Stimulated activated effector memory CD8-positive, alpha-beta T cell treated with anti-CD3 and anti-CD28 coated beads, Interleukin-12 subunit alpha, Interleukin-12 subunit beta, amount 100 ng/mL, for 72 hours (primary cell): ENCODE measurements at places on chromosomes 2 and 18.

GRCh38 chr2:239892441-239893235 lies 132.5 kb downstream of the NDUFA10 start:
- no peak for DNase-seq

DNA sequence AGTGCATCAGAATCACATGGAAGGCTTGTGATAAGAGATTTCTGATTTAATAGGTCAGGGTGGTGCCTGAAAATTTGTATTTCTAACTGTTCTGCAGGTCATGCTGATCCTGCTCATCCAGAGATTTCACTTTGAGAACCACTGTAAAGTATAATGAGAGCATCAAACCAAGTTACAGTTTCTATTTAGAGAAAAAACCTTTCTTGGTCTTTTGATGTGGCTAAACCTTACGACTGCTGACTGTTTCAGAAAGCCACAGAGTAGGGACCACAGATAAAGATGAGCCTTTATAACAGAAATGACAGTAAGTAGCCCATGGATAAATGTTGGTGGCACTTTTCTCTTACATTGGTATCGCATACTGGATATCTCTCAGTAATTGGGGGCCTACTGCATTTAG lies 109.4 kb upstream of the FANCL start:
- no peak for DNase-seq

DNA sequence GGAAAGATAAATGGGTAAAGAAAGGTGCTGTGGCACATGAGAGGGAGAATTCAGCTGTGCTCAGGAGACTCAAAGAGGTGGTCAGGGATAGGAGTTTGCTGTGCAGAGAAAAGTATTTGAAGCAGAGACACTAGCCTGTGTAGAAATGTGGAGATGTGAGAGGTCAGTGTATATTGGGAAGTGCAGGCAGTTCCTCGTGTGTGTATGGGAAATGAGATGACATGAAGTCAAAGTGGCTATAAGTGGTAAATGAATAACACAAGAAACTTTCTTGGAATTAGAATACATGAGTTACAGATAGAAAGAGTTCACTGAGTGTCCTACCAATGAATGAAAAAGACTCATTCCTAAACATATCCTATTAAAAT lies 11.6 kb downstream of the MAP3K20 start:
- DNase-seq: no peak

DNA sequence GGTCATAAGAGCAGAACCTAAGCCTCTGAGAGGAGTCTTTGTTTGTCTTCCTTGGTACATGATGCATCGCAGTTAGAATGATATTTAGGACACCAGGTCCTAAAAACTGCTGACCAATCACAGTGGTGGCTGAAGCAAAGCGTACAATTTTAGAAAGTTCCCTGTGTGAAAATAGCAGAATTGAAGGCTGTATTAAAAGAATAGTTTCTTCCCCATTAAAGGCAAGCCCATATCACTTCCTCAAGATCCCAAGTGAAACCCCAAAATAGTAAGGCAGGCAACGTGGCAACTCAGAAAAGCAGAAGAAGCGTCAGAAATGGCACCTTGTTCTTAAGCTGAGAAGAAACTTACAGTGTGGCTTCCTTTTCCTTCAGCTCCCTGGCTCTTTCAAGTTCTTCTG lies 154.8 kb upstream of the PGAP1 start:
- no peak for DNase-seq

- no peak for DNase-seq
Observed at GRCh38 chr2:240930631-240931318, 24.6 kb downstream of the CROCC2 start.

DNA sequence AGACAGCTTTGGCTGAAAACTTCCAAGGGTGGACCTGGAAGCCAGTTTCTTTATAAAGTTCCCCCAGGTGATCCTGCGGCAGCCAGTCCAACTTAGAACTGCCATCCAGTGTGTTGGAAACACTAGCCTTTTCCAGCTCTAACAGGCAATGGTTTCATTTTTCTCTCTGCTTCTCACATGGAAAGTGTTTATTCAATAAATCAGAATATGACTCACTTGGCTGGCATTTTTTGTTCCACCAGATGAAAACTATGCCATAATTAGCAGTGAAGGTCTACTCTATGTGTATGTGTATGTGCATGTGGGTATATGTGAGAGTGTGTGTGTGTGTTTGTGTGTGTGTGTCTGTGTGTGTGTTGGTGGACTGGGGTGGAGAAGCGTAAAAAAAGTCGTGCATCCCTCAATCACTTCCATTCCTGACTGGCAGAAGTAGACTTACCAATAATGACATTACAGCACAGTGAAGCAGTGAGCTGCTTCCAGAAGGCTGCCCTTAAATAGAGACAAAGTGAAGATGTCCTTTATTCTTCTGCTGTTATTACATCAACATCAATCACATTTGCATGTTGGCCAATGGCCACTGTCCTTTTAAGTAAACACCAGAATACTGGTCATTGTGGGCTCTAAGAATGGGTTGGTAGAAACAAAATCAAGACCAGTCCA lies 90.9 kb upstream of the SETBP1 start:
- no peak for DNase-seq

- DNase-seq: no peak
Observed at GRCh38 chr2:118048401-118048800, 34.5 kb upstream of the CCDC93 start.

- no peak for DNase-seq
Observed at GRCh38 chr2:105781274-105781978, 36.7 kb downstream of the NCK2 start.

GRCh38 chr2:235270956-235271355 lies 222.9 kb upstream of the AGAP1 start:
- DNase-seq: peak; percentile 41

DNA sequence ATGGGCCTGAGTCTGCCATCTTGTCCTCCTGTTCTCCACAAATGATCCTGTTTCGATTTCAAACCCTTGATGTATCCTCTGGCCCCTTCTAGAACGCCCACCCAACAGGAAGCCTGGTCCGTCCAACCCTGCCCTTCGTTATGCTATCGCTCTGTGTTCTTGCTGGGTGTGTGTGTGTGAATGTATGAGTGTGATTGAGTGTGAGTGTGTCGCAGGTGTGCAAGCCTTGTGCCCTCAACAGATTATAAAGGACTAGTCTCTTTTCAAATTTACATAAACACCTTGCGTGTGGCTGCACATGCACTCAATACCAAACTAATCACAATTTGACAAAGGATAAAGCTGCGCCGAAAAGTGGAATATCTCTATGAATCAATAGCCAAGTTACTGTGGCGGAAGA lies 149.5 kb upstream of the SALL3 start:
- no peak for DNase-seq

DNA sequence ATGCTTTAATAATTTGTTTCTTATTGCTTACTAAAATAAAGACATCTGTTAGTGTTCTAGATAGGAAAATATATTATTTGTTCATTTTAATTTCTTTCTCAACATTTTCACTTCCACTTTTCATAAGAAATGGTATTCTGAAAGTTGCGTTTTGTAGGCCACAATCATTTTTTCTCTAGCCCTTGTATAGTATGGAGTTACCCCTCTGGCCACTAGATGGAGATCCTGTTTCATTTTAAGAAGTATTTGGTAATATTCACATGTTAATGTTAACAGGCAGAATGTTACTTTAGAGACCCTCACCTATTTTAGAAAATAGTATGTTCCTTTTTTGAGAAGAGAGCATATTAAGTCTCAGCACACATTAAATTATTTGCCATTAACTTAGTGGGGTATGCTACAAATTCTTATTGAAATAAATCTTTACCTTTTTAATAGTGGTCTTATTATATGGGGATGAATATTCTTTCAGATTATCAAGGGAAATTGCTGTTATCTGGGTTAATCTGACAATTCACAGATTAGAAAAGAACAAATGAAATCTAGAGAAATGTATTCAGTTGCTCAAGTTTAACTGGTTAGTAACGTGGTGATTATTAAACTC lies 73.9 kb upstream of the TTC27 start:
- DNase-seq: no peak

GRCh38 chr18:77130229-77131099 lies 2.1 kb downstream of the MBP start:
- peak; percentile 58 for DNase-seq

DNA sequence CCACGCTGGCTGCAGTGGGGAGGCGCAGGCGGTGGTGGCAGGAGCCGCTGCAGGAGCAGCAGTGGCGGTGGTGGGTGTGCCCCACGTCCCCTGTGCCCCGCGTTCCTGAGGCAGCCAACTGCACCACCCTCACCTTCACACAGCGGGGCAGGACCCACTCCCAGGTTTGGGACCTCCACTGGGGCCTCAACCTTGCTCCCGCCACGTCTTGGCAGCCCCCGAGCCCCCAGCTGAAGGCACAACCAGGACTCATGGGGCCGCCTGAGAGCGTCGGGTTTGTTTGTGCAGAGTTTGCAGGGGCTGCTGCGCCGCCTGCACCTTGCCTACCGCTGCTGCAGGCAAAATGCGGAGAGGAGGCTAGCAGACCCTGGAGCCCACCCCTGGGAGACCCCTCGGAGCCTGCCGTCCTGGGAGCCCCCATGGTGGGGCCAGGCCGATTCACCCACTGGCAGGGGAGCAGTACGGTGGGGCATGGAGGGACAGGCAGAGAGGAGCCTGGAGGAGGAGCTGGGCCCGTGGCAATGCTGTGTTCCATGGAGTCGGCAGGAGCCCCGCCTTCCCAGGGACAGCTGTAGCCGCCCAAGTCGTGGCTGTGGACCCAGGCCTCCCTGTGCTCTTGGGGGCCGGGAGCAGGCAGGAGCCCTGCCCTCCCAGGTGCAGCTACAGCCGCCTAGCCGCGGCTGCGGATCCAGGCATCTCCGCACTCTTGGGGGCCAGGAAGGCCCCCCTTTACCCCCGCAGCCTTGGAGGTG lies 14.7 kb upstream of the EML6 start:
- DNase-seq: no peak

DNA sequence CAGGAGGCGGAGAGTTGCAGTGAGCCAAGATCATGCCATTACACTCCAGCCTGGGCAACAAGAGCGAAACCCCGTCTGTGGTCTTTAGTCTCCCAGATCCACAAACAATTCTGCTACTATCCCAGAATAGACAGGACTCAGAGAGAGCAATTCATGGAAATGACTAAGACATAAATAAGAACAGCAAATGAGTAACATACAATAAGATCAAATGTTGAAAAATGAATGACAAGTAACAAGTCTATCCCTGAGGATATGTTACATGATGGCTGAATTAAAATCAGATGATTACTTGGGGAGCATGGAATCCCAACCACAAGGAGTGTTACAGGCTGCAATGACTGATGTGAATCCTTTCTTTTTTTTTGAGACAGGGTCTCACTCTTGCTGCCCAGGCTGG lies 10.3 kb downstream of the ARL5A start:
- DNase-seq: no peak

- peak; percentile 82 for DNase-seq
Observed at GRCh38 chr2:73085691-73086090, 14.2 kb upstream of the SFXN5 start.

DNA sequence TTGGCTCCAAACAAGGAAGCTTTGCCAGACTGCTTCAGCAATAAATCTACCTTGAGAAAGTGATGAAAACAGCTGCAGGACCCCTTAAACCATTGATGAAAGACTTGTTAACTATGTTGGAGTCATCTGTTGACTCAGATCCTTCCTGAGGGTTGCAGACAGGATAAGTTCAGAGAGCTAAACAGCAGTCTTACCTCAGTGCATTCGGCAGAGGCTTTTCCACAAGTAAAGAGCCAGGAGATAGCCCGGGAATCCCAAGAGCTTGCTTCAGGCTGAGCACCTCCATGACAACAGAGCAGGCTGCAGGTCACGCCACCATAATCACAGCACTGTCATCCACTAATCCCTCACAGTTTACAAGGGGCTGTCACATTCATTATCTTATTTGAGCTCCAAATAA lies 23.7 kb downstream of the KIAA2012 start:
- no peak for DNase-seq

DNA sequence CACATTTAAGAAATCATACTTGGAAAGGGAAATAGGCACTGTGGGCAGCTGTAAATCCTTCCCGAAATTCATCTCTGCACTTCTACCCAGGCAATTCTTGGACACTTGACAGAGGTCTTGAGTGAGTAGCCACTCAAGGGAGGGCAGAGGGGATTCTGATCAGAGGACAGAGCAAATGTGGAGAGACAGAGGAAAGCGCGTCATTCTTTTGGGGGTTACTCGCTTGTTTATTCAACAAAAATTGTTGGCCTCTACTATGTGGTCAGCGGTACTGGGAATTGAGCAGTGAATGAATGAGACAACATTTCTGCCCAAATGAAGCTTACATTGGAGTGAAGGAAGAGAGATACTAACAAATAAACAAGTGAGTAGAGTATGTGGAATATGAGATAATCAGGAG lies 41.4 kb upstream of the YES1 start:
- no peak for DNase-seq

DNA sequence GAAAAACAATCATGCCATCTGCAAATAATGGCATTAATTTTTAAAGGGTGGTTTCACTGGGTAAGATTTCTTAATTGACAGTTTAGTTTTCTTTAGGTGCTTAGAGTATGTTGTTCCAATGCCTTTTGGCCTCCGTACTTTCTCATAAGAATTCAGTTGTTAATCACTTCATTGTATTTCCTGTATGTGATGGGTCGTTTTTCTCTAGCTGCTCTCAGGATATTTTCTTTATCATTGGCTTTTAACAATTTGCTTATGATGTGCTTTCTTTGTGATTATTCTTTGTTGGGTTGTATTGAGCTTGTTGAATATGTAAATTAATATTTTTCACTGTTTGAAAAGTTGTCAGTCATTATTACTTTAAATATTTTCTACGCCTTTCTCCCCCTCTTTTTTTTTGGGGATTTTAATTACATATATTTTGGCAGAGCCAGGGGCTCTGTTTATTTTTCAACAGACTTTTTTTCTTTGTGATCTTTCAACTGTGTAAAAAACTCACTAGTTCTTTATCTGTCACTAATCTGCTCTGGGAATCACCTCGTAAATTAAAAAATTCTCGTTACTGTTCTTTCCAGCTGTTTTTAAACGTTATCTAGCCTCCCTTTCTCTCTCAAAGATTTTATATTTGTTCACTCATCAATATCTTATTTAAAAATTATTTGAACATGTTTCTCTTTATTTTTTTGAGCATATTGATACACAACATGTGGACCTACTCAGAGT lies 56.2 kb upstream of the IL1R1 start:
- no peak for DNase-seq

DNA sequence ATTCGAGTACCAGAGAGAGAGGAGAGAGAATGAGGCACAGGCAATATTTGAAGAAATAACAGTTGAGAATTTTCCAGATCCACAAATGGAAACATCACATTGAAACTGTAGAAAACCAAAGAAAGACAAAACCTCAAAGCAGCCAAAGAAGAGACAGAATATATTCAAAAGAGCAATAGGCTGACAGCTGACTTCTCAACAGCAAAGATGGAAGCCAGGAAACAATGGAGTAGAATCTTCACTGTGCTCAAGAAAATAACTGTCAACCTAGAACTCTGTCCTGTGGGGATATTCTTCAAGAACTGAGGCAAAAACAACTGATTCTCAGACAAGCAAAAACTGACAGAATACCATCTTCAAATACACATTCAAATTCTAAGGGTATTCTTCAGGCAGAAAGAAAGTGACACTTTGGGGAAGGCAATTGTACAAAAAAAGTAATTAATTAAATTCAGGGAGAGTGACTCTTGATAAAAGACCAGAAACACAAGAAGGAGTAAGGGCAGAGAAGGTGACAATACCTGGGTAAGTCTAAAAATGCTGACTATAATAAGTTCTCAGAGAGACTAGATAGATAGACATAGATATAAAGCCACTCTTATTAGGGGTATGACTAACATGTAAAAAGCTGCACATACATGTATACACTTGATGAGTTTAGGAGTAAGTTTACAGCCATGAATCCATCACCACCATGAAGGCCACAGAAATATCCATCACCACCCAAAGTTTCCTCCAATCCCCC lies 25.6 kb downstream of the ANKMY1 start:
- no peak for DNase-seq
